Kidney (tissue), 22 donors: ENCODE measurements at places on chromosomes 6 and 20. TPM values are rescaled to one million over a fixed set of nuclear protein-coding genes. Genes with fewer than 3 reads are reported as not detected.
A peak's percentile ranks its signal among the peaks of the same experiment; 100 is the strongest.

- H3K27ac ChIP-seq, result no peak overlapping the region
- DNase-seq, result no peak
- no peaks in the 10 kb centered on the region for H3K27me3 ChIP-seq
- H3K36me3 ChIP-seq, result no peaks in the 10 kb centered on the region
- H3K4me3 ChIP-seq, result no peak overlapping the region
Observed at GRCh38 chr6:55919716-55920308, 44.4 kb upstream of the BMP5 start.

DNA sequence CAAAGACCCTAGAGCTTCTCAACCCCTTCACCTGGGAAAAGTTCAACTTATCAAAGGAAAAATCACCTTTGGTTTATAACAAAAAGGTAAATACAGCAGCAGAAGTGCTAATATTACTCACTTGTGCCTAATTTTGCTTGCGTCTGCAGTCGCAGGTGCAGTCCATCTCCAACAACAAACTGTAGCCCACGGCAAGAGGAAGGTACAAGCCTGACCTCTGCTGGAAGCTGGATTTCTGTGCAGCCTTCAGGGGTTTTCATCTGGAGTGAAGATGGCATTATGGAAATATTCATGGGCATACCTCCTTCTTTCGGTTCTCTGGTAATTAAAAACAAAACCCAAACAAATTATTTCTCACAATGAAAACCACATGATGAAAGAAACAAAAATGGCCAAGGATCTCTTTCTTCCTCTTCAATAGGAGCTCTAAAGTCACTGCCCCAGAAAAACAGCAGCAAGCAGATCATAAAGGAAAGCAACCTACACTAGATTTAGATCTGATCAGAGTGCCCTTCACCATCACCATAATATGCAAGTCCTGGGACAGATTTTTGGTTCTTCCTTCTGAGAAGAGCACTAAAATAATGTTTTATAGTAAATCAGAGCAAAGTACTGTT is 7.8 kb downstream of the UBE3D start:
- DNase-seq, result peak; percentile 71
- no peak overlapping the region for H3K4me3 ChIP-seq
- H3K27me3 ChIP-seq, result no peaks in the 10 kb centered on the region
- no peaks in the 10 kb centered on the region for H3K36me3 ChIP-seq
- H3K4me1 ChIP-seq, result no peaks in the 10 kb centered on the region
- no peak overlapping the region for H3K27ac ChIP-seq

- H3K36me3 ChIP-seq, result no peaks in the 10 kb centered on the region
- no peak overlapping the region for H3K4me3 ChIP-seq
- no peaks in the 10 kb centered on the region for H3K27me3 ChIP-seq
- H3K4me1 ChIP-seq, result no peaks in the 10 kb centered on the region
- DNase-seq, result no peak
Observed at GRCh38 chr20:40638414-40638813, 50.6 kb downstream of the MAFB start.

DNA sequence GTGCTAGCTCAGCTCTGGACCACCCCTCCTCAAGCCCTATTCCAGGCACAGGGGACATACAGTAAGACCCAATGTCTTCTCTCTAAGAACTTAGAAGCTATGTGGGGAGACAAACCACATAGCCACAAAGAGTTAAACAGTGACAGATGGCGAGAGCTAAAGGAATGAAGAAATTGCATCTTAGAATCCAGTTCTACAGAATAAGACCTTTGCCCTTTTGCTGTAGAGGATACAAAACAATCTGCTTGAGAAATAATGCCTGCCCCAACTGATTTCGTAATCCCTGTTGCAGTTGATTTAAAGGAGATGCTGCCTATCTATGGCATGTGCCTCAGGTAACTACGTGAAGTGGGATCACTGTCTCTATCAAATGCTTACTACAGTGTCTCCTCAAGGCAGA is 31.2 kb downstream of the TNFRSF21 start:
- H3K27ac ChIP-seq, result no peak overlapping the region
- no peak for DNase-seq
- H3K4me3 ChIP-seq, result no peak overlapping the region
- no peaks in the 10 kb centered on the region for H3K4me1 ChIP-seq

GRCh38 chr6:22099231-22099630 is 197.6 kb downstream of the PRL start:
- H3K4me1 ChIP-seq, result no peaks in the 10 kb centered on the region
- H3K36me3 ChIP-seq, result no peaks in the 10 kb centered on the region
- no peak overlapping the region for H3K4me3 ChIP-seq

- no peak overlapping the region for H3K27ac ChIP-seq
- H3K4me3 ChIP-seq, result no peak overlapping the region
- H3K27me3 ChIP-seq, result no peaks in the 10 kb centered on the region
- no peak for DNase-seq
- H3K36me3 ChIP-seq, result peaks cover 62% of the 10 kb centered on the region
- no peaks in the 10 kb centered on the region for H3K4me1 ChIP-seq
Observed at GRCh38 chr6:11188161-11188915, 44.1 kb downstream of the NEDD9 start.

DNA sequence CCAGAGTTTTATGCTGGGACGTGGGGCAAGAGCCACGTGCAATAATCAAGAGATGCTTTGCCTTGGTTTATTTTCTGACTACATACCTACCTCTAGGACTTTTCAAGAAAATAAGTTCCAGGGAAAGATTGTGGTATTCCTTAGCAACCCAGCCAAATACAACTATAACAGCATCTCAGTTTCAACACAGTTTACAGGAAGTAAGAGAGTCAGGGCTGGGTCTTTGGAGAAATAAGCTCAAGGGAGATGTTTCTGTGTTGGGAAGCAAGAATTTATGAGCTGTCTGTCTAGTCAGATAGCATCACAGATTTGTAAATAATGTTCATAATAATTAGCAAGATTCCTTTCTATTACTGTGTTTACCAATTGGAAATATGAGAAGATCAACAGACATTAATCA is 35.1 kb downstream of the MAP3K5 start:
- no peak overlapping the region for H3K27ac ChIP-seq
- H3K4me3 ChIP-seq, result no peak overlapping the region
- H3K36me3 ChIP-seq, result no peaks in the 10 kb centered on the region
- no peak for DNase-seq
- H3K27me3 ChIP-seq, result no peaks in the 10 kb centered on the region

- DNase-seq, result peak; percentile 36
- no peak overlapping the region for H3K27ac ChIP-seq
- H3K4me3 ChIP-seq, result no peak overlapping the region
- H3K4me1 ChIP-seq, result no peaks in the 10 kb centered on the region
- no peaks in the 10 kb centered on the region for H3K36me3 ChIP-seq
Observed at GRCh38 chr6:83615025-83615999, 93.6 kb downstream of the SNAP91 start.

GRCh38 chr6:15770347-15771143 is 107.7 kb upstream of the DTNBP1 start:
- no peak overlapping the region for H3K4me3 ChIP-seq
- no peaks in the 10 kb centered on the region for H3K4me1 ChIP-seq
- H3K27me3 ChIP-seq, result no peaks in the 10 kb centered on the region
- H3K27ac ChIP-seq, result no peak overlapping the region

GRCh38 chr20:50245498-50246366 is 55.1 kb downstream of the CEBPB start:
- H3K27ac ChIP-seq, result no peak overlapping the region
- H3K4me3 ChIP-seq, result no peak overlapping the region
- H3K4me1 ChIP-seq, result no peaks in the 10 kb centered on the region
- DNase-seq, result no peak
- H3K36me3 ChIP-seq, result no peaks in the 10 kb centered on the region
- no peaks in the 10 kb centered on the region for H3K27me3 ChIP-seq

GRCh38 chr6:63529498-63529897 is 42.8 kb upstream of the LOC128125822 start:
- no peak for DNase-seq
- no peaks in the 10 kb centered on the region for H3K36me3 ChIP-seq
- no peak overlapping the region for H3K4me3 ChIP-seq

DNA sequence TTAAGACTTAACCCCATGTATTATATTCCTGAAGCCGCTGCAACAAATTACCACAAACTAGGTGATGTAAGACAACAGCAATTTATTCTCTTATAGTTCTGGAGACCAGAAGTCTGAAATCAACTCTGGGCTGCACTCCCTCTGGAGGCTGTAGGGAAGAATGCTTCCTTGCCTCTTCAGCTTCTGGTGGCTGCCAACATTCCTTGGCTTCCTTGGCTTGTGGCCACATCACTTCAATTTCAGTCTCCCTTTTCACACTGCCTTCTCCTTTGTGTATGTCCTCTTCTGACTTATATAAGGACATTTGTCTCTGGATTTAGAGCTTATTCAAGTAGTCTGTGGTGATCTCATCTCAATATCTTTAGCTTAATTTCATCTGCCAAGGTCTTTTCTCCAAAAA is 141.6 kb downstream of the DHX35 start:
- no peak for DNase-seq
- H3K4me1 ChIP-seq, result no peaks in the 10 kb centered on the region
- no peaks in the 10 kb centered on the region for H3K36me3 ChIP-seq
- H3K27ac ChIP-seq, result no peak overlapping the region
- H3K27me3 ChIP-seq, result no peaks in the 10 kb centered on the region
- H3K4me3 ChIP-seq, result no peak overlapping the region

DNA sequence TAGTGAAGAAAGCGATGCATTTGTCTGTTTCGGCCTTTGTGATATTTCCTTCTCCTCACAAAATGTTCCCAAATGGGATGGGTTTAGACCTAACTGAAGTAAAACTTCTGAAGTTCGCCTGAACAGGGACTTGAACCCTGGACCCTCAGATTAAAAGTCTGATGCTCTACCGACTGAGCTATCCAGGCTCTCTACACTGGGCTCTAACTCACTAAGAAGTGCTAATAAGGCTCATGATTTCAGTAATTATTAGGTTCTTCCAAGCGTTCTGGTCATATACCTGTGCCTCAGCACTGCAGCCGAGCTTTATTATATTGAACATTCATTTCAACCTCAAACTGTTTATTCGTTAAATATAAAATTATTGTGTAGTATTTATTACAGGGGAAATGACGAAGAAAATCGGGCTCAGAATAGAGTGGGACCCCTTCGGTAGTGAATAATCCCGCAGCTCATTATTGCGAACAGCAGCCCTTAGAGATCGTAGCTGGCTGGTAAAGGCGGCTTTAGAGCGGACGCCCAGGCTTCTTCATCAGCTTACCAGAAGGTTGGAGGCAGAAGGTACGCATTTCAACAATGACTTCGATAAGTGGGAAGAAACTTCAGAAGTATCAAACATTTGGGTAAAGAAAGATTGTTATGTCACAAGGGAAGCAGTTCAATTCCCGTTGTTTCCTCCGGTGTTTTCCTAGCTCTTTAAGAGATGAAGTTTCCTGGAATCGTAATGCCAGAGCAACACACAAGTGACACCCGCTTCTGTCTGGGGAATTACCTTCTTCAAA is 119.0 kb upstream of the ZNF184 start:
- H3K27me3 ChIP-seq, result peaks cover 47% of the 10 kb centered on the region
- H3K4me3 ChIP-seq, result no peak overlapping the region
- no peaks in the 10 kb centered on the region for H3K36me3 ChIP-seq
- DNase-seq, result no peak
- no peak overlapping the region for H3K27ac ChIP-seq
- no peaks in the 10 kb centered on the region for H3K4me1 ChIP-seq

Gene NRSN1
- polyA plus RNA-seq, result not detected

Gene BAG2
- polyA plus RNA-seq, result 2.7 TPM

Gene UBR2
- polyA plus RNA-seq, result 7.6 TPM

Gene B4GALT5
- 21.4 TPM for polyA plus RNA-seq

Gene IL17A
- not detected for polyA plus RNA-seq

Gene COL20A1
- polyA plus RNA-seq, result 0.58 TPM
